Stomach (tissue), 19 donors: ENCODE measurements at places on chromosomes 3 and 15. TPM values are rescaled to one million over a fixed set of nuclear protein-coding genes. Genes with fewer than 3 reads are reported as not detected.

Gene DLL4
- 20.0 TPM for total RNA-seq

Gene NTRK3
- total RNA-seq: 4.5 TPM

Gene GMPS
- total RNA-seq: 26.8 TPM

Gene WDR5B
- total RNA-seq: 0.89 TPM

Gene FILIP1L
- 97.3 TPM for total RNA-seq

Gene LRRC31
- 15.2 TPM for total RNA-seq

Gene GOLGA6L7
- total RNA-seq: not detected

Gene ZNF148
- 12.9 TPM for total RNA-seq

Gene GAP43
- 4.8 TPM for total RNA-seq

Gene TMEM108
- total RNA-seq: 1.3 TPM

Gene FBXO40
- not detected for total RNA-seq

Gene UPK1B
- not detected for total RNA-seq

Gene SLC9C1
- not detected for total RNA-seq

Gene SLC6A1
- 0.29 TPM for total RNA-seq

Gene PFKFB4
- total RNA-seq: 4.6 TPM

Gene PTH1R
- total RNA-seq: 2.6 TPM

Gene CAV3
- not detected for total RNA-seq

Gene GOLGA8S
- total RNA-seq: 0.58 TPM

Gene RPL14
- 414 TPM for total RNA-seq

Gene CEP19
- total RNA-seq: 0.18 TPM
